ENCODE measurements at places on chromosomes 12 and 14. TPM values are rescaled to one million over a fixed set of nuclear protein-coding genes. Genes with fewer than 3 reads are reported as not detected.

DNA sequence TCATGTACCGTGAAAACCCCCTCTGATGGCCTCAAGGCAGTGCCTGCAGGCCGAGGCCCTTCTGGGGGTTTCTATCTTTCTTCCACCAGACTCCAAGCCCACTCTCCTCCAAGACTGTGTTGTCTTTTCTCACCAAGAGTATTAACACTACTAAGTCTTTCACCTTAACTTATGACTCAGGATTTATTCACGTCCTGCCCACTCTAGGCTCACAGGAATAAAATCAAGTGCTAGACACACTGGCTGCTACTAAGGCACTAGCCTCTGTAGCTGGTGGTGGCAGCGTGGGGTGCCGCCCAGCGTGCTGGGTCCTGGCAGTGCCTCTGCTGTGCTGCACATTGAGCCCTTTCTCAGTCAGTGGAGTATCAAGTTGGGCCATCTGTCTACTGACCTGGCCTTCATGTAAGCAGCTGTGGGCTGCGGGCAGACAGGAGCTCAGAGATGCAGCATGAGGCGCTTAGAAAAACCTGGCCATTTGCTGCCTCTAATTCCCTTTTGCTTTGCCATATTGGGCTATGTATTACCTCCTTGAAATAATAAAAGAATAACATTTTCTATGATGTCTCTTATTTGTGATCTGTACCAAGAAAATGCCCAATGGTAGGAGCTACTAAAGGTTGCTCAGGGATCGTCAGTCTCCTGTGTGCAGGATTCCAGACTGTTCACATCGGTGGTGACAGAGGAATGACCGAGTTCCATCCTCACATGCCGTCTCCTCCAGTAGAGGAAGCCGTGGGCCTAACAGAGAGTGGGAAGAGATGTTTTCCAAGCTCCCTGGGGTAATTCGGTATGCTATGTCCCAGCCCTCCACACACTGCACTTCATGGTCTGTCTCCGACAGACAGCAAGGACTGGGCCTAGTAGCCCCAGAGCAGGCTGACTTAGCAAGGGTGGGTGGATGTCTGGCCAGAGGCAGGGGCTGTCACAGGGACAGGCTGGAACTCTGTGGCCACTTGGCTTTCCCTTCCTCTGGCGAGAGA, 39.9 kb downstream of the MAX start:
- DNase-seq: no peak

DNA sequence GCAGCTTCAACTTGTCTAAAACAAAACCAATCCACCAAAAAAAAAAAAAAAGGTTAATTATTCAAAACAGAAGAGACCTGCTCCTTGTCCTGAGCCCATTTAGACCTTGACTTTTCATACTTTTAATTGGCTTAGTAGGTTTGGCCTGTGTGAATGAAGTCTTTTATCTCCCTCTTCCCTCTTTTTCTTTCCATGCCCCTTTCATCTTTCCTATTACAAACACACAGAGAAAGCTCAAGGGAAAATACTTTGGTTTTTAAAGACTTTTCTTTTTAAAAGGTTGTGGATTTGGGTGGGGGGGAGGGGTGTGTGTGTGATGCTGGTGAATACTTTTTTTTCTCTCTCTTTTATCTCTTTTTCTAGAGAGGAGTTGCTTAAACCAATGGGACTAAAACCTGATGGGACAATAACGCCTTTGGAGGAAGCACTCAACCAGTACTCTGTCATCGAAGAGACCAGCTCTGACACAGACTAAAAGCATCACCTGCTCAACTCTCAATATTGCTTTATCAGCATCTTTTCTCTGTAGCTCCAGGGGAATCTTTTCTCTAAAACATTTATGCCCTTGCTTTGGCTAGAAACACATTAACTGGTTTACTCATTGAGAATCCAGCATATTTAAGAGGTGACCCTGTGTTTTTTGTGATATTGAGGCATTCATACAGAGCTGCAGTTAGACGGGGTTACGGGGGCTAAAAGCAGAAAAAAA, 70.0 kb upstream of the TMEM263 start:
- DNase-seq: no peak

DNA sequence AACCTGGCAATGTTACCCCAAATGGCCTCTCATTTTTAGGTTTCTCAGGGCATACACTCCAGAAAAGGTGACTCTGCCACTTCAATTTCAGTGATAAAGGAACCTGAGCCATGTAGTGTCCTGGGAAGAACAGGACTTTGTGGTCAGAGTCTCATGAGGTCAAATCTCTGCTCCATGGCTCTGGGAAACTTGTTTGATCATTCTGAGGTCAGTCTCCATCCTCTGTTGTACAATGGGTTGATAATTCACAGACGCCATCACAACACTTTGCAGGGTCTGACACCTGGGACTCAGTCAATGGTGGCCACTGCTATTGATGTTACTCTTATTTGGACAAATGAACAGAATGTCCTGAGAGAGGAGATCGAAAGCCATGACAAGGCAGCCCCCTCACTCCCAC, 31.1 kb upstream of the SMOC1 start:
- no peak for DNase-seq

- no peak for DNase-seq
Observed at GRCh38 chr12:78494911-78495310, 369.7 kb upstream of the SYT1 start.

DNA sequence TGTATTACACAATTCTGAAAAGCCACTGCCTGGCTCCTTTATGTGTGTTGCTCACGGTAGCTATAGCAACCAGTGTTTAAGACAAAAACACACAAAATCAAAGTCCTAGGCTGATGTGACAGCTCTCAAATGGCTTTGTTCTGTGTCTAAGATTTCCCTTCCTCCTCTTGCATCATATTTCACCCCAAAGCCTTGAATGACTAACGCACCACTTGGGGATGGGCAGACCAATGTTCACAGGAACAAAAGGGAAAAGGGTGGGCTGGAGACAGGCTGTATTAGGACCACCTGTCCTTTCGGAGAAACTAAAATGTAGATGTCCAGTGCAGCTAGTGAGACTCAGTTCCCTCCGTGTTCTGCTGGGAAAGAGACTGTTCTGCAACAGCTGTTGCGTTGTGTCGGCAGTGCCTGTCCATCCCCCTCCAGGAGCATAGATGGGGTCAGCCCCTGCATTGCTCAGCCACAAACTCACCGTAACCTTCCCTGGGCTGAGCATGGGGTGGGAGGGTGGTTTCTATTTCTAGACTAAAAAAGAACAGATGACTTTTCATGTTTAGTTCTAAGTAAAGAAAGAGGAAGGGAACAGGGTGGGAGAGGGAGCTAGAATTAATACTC, 26.8 kb upstream of the DAAM1 start:
- DNase-seq: peak; percentile 37

- no peak for DNase-seq
Observed at GRCh38 chr12:56159482-56160192, 1.5 kb downstream of the MYL6 start.

- peak; percentile 23 for DNase-seq
Observed at GRCh38 chr12:124543052-124543589, 24.3 kb downstream of the NCOR2 start.

- DNase-seq: no peak
Observed at GRCh38 chr14:75824318-75824717, 157.5 kb downstream of the TGFB3 start.

GRCh38 chr12:123757561-123757960, 4.5 kb upstream of the DNAH10 start:
- DNase-seq: no peak

DNA sequence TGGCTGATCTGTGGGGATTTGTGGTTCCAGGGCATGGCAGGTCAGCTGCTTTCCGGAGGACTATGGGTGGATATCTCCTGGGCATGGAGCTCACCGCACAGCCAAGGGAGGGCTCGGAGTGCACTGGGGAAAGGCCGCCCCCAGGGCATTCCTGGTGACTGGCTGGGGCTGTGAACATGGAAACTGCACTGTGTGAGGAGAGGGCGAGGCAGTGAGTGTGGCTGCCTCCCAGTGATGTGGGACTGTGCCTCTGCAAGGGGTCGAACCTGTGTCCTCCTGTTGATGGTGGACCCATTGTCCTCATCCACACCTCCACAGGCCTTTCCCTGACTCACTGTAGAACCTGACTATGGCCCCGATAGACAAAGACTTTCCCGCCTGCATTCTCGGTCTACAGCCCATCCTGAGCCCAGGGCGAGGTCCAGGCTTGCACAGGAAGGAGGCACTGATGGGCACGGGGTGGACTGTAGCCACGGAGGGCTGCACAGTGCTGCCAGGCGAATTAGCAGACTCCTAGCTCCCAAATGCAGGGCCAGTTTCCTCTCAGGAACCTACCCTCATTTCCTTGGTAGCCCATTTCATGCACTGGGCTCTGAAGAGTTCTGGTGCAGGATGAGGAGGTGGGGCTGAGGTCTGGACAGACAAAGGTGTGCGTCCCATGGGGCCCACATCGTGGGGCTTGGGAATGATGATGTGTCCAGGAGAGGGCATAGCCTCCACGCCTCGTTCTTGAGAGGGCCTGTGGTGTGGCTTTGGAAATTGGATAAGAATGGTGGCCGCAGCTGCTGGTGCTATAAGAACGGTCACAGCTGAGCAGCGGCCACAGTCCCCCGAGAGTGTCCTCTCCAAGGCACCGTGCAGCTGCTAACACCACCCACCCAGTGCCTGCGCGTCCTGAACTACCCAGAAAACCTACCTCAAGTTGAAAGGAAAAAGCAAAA, 415.1 kb downstream of the TMEM121 start:
- no peak for DNase-seq

- no peak for DNase-seq
Observed at GRCh38 chr14:37241198-37241597, 43.5 kb downstream of the MIPOL1 start.

- DNase-seq: no peak
Observed at GRCh38 chr12:126087692-126088091, 1022.5 kb downstream of the AACS start.

The MYH7 gene
- total RNA-seq: not detected

The CATSPERB gene
- 0.27 TPM for total RNA-seq

The KRAS gene
- 17.0 TPM for total RNA-seq
